ENCODE measurements at places on chromosomes 6 and 20. TPM values are rescaled to one million over a fixed set of nuclear protein-coding genes. Genes with fewer than 3 reads are reported as not detected.

GRCh38 chr6:106525882-106526275 lies 103.4 kb downstream of the RTN4IP1 start:
- no peak for DNase-seq

The FAM184A gene
- total RNA-seq = 4.2 TPM

The SLC35D3 gene
- 2.4 TPM for total RNA-seq

DNA sequence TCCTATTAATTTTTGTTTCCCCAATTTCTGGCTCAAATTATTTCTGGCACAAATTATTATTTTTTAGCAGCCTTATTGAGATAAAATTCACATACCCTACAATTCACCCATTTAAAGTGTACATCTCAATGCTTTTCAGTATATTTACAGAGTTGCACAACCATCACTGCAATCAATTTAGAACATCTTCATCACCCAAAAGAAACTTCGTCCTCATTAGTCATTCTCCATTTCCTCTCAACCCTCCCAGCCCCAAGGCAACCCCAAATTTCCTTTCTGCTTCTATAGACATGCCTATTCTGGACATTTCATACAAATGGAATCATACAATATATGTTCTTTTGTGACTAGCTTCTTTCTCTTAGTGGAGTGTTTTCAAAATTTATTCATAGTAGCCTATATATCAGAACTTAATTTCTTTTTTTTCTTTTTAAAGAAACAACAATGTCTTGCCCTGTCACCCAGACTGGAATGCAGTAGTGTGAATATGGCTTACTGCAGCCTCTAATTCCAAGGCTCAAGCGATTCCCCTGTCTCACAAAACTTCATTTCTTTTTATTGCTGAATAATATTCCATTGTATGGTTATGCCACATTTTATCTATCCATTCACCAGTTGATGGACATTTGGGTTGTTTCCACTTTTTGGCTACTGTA lies 84.5 kb downstream of the DNAH8 start:
- DNase-seq = no peak

- DNase-seq = peak; percentile 38
Observed at GRCh38 chr20:16555754-16556153, 17.5 kb downstream of the KIF16B start.

DNA sequence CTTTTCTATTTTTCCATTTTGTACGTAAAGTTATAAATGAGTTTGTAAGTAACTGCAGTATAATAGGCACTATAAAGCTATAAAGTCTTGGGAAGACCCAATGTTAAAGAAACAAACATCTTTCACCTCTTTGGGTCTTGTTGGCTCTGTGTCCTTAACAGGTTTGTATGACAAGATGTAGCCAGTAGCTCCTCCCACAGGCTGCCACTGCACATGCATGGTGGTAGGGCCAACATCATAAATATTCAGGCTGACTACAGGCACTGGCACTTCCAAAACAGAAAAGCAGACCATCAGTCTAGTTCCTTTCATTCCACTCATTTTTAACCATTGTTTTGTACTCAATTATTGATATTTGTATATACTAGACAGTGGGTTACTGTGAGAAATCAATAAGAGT lies 59.9 kb downstream of the COL12A1 start:
- no peak for DNase-seq

The SLC26A8 gene
- total RNA-seq = not detected

The UBE2C gene
- 267 TPM for total RNA-seq

GRCh38 chr20:3235666-3236324 lies 3.2 kb downstream of the SLC4A11 start:
- no peak for DNase-seq

DNA sequence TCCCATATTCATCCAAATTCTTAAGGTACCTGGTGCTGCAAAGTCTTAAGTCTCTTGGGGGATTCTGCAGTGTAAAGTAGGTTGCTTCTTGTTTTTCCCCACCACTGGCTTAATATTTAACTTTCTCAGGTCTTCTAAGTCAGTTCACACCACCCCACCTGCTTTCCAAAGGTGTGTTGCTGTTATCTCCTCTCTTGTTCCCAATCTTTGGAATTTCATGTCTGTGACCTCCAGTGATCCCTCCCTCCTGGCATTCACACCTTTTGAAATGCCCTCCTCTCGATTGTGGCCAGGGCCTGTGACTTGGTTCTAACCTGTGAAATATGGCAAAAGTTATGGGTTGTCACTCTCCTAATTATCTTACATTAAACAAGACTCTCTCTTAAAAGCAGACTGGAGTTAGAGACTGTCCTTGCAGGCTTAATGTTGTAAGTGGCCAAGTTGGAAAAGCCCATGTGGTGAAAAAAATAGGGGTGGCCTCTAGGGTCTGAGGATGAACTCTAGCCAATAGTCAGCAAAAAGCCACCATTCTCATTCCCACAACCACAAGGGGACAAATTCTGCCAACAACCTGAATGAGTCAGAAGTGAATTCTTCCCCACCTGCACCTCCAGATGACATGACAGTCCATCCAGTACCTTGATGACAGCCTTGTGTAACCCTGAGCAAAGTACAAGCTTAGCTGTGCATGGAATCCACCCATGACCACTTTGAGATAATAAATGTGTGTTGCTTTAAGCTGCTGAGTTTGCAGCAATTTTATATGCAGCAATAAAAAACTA lies 45.1 kb downstream of the ADGRF1 start:
- no peak for DNase-seq

- DNase-seq = peak; percentile 17
Observed at GRCh38 chr6:130697271-130697994, 129.8 kb upstream of the SMLR1 start.

The CD24 gene
- total RNA-seq = 166 TPM

The DUSP15 gene
- total RNA-seq = 23.6 TPM

The RFX6 gene
- not detected for total RNA-seq

DNA sequence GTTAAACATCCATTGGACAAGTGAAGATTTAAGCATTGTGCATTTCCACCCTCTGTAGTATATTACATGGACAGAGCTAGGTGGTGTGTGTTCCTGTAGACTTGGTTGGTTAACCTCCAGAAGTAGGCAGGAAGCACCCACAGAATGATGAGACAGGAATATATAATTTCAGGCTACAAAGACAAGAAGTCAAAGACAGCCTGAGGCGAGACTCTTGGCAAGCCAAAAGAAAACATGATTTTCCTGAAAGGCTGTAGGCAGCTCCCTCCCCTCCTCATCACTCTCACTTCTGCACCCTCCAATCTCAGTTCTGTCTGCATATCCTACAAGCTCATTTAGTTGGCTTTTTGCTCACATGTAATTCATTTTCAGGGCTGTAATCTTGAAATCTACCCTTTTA lies 110.0 kb upstream of the SLC35B3 start:
- no peak for DNase-seq

GRCh38 chr6:107331409-107332386 lies 127.7 kb downstream of the PDSS2 start:
- no peak for DNase-seq

DNA sequence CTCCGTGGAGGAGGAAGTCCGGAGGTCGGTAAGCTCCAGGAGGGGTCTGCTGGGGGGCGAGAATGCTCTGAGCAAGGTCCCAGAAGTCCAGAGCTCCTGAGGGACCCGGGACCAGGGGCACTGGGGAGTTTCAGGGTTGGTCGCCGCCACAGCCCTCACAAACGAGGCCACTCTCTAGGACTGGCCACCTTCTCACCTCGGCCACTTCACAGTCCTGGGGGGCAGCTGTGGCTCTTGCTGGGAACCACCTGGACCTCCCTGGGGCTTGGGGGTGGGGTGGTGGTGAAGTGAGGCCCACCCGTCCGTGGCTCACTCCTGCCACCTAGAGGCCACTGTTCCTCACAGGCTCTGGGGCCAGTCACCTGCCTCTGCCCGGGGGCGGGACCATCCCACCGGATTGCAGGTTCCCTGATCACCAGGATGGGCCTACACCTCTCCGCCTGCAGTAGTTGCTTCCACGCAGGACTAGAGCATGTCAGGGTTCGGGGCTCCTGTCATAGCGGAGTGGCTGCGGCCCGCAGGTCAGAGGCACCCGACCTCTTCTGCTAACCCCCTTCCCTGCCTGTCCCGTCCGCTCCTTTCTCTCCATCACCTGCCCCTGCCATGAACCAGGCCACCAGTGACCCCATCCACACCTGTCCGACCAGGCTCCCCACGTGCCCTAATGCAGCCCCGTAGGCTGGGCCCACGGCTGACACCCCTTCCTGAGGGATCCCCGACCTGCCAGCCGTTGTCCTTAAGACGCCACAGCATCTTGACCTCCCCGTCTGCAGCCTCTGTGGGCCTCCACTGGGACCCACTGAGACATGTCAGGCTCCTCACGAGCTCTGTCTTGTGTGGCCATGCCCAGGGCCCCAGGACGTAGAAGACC lies 5.1 kb upstream of the TCEA2 start:
- peak; percentile 72 for DNase-seq

- no peak for DNase-seq
Observed at GRCh38 chr6:136089876-136090275, 160.2 kb downstream of the MTFR2 start.

DNA sequence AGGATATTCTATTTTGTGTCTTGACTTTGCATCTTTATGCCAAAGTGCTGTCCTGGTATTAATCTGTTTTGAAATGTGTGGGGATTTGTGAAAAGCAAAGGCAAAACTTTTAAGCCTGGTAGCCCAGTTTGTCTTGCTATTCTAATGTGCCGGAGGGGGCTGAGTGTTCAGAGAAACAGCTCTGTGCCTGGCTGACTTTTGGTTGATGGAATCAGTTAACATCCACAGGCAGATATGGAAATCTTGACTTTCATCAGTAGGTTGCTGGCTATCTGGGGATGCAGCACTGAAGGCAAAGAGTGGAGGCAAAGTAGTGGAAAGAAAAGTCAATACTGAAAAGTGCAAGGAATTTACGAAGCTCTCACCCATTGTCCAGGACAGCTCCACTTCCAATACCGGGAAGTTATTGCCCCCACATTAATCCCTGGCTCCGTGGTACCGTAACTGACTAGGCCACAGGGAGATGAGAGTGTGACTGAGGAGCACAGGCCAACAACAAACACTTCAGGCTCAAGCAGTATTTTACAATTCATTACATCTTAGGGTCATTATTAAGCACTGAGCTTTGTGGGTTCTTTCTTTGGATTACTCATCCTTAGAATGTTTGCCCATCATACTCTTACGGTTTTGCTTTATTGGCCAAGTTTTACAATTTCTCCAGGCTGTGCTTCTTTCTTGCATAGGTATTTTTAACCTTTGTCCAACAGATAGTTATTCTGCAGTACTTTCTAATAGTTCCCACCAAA lies 164.6 kb downstream of the MTFR2 start:
- DNase-seq = no peak

GRCh38 chr20:63082308-63082938 lies 75.7 kb upstream of the BHLHE23 start:
- peak; percentile 84 for DNase-seq

DNA sequence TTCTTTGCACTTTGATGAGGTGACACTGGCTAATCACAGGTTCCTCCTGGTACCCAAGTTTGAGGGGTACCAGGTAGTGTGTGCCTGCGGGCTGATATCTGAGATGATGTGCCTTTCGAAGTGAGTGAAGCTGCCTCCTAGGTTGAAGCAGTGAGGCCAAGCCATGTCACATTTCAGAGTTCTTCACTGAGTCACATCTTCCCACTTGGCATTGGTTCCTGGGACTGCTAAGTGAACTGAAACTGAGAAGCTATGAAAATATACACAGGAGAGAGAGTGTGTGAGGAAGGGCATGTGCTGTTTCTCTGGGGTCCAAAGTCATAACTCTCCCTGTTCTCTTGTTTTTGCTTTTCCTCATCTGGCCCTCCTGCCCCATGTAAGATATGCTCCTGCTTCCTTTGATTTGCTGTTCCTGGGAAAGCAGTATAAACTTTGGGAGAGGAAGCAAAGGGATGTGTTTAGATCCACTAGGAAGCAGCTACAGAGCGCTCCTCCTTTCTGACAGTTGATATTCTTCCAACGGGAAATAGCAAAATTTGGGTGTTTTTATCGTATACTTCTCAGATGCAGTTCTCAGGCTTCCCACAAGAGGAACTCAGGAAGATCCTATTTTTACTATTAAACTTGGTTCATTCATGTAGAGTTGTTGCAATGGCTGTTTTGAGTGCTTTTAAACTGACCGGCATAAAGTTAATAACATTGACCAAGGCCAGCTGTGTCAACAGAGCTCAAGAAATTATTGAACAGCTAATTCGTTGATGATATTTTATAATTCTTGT lies 153.7 kb downstream of the MOXD1 start:
- DNase-seq = no peak

DNA sequence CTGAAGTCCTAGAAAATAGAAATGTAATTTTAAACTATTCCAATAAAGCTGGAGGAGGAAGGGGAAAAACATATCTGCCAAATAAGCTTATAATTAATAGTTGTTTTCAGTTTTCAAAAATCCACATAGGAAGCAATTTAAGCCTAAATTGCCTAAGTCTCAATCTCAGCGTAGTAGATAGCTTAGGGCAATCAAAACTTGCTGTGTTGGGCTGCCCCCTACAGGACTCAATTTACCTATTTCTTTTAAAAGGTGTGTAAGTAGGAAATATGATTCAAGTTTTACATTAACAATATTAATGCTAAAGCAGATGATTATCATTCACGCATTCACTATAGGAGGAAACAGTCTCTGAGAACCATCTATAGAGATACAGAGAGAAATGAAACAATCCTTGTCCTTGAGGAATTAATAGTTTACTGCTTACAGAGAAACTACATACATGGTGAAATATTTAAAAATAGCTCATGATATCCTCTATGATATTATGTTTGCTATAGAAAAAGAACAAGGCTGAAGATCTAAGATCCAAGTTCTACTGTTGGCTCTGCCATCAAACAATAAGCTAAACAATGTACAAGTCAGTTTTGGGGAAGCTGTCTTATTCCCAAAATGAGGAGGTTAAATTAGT lies 102.1 kb downstream of the ATG5 start:
- peak; percentile 81 for DNase-seq

DNA sequence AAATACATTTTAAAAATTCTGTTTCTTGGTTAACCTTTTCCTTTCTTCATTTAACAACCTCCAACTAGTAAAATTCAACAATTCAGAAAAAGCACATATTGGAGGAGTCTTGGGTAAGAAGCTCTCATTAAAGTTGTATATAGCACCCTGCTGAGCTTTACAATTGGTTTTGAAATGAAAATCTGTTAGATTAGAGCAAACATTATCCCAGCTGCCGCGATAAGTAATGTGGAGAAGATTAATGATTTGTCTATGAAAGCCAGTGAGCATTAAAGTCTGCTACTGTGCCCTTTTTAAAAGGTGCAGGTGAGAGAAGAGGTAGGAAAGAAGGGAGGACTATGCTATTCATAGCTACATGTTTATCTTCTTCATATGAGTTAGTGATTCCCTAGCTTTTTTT lies 201.5 kb downstream of the ZFAND3 start:
- no peak for DNase-seq

DNA sequence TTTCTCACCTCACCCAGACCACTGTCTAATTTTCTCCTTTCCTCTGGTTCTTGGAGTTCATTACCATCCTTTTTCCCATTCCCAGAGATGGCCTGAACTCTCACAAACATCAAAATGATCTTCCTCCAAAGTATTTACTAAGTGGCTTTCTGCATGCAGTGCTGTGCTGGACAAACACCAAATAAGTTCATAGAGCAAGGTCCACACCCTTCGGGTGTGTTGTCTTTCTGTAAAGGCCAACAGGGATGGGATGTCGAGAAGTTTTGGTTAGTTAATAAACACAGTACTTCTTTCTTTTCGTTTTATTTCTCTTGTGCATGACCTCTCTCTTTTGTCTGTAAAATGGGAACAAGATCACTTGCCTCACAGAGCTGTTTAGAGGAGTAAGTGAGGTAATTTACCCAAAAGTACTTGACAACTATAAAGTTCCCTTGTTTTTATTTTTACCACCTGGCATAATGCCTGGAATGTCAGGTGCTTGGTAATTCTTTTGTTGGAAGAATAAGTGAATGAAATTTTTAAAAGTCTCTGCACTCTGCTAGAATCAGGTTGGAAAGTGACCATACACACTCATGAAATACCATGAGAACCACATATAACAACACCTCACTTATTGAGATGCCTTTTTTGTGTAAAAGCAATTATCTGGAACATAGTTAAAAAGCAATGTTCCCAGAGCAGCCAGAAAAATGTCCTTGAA lies 22.8 kb upstream of the CCN6 start:
- no peak for DNase-seq
